Stimulated activated CD4-positive, alpha-beta T cell treated with anti-CD3 and anti-CD28 coated beads, Interleukin-1b, Interleukin-23, amount 100 ng/mL, for 1 hour (primary cell): ENCODE measurements at places on chromosomes 2 and 18.

- no peak for DNase-seq
These were observed 1.9 kb downstream of the MAP4K3 start for GRCh38 chr2:39435234-39435633.

DNA sequence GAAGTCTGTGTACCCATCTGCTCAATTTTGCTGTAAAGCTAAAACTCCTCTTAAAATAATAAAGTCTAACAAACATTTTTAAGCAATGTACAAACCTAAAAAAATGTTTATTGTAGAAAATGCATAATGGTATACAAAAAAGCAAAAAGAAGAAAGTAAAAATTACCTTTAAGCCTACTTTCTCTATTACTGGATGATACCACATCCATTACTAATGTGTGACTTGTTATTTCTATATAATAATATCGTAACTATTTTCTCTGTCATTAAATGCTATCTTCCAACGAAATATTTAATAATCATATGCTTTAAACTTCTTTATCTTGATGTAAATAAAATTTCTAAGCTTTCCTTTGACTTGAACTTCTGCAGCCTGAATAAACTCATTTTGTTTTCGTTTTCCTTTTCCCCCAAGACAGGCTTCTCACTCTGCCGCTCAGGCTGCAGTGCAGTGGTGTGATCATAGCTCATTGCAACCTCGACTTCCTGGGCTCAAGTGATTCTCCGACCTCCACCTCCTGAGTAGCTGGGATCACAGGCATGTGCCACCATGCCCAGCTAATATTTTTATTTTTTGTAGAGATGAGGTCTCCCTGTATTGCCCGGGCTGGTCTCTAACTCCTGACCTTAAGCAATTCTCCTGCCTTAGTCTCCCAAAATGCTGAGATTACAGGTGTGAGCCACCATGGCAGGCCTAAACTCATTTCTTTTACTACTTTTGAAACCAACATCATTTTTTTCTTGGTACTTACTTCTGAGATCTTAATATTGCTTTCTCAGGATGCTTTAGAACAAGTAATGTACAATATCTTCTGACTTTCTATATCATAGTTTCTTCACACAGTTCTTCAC is 18.1 kb upstream of the DNAH7 start:
- DNase-seq = no peak

GRCh38 chr2:39696838-39697237 is 31.1 kb downstream of the TMEM178A start:
- no peak for DNase-seq

- no peak for DNase-seq
These were observed 100.7 kb downstream of the ANKRD44 start for GRCh38 chr2:197209742-197210408.

DNA sequence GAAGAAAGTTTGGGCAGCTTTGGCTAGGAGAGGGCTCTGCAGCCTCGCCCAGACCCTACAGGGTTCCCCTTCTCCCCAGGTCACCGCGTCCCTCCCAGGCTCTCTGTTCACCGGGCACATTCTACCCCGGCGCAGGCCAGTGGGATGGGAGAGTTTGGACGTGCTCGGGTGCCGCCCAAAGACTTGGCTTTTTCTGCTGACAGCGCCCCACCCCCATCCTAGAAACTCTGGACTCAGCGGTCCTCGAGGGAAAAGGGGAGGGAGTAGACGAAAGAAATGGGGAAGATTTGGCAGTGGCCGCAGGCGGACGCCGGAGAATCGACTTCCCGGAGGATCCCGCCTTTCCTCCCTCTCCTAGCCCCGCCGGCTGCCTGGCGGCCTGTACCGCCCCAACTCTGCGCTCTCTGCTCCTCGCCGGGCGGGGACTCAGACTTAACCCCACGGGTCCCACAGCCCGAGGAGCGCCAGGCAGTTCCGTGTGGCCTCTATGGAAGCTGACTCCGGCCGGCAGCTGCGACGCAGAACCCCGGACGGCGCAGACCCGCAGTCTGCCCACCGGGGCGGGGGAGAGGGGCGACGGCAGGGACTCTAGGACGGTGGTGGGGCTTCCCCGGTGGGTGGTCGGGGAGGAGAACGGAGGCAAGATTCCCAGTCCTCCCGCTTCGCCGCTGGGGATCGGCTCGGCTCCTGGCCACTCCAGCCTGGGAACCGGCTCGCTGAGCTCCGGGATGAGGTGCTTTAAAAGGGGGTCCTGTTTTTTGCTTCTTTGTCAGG is 863 bp upstream of the SIX2 start:
- DNase-seq = no peak

DNA sequence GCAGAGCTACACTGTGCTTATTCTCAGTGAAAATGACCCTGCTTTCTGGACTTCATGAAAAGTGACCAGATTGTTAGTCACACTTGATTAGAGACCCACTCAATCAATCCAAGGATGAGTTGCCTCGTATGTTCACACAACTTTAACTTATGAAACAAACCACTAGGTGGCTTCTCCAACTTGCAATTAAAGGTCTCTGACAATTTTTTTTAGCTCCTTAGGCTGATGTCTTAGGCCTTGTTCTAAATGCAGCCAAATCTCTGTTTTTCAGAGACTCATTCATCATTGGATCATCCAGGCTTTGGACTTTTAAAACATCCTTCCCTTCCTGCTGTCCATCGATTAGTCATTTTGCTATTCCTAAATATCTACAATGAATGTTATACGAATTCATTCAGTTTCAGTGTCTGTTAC is 63.4 kb downstream of the MREG start:
- no peak for DNase-seq

GRCh38 chr2:12514631-12515437 is 201.9 kb upstream of the TRIB2 start:
- DNase-seq = no peak

GRCh38 chr18:48617844-48618497 is 79.1 kb downstream of the CTIF start:
- no peak for DNase-seq

- DNase-seq = no peak
These were observed 411.4 kb upstream of the SPHKAP start for GRCh38 chr2:228592925-228593324.

GRCh38 chr2:152560166-152560565 is 157.1 kb downstream of the PRPF40A start:
- no peak for DNase-seq

GRCh38 chr2:231663458-231664212 is 44.7 kb upstream of the PTMA start:
- DNase-seq = no peak

GRCh38 chr2:169015943-169016342 is 15.2 kb downstream of the ABCB11 start:
- DNase-seq = no peak

- DNase-seq = no peak
These were observed 275.9 kb downstream of the TMX3 start for GRCh38 chr18:68438983-68439382.

DNA sequence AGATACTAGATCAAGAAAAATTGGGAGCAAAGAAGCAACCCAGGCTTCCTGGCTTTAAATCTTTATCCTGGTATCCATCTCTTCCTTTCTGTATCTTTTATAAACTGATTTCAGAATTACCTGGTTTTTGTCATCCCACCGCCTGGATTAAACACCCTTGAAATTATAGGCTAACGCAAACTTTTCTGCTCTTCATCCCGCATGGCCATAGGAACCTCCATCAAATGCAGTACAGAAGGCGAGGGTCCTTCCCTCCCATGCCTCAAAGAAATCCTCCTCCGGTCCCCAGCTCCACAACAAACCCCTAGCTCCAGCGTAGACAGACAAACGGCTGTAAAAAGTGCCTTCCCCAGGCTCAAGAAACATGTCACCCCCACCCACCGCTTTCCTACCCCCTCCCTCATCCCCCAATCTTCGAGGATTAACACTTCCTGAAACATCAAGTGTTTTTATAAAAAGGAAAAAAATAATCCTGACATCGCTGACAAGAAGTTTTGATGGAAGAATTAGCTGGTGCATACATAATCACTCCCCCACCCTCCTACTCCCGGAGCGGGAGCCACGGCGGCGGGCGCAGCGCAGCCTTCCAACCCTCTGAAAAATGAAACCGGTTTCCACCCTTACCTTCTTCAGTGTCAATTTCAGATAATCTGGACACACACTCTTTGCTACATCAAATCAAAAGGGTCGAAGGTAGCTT is 7.6 kb downstream of the DLX1 start:
- DNase-seq = no peak

GRCh38 chr18:31229829-31230228 is 67.2 kb upstream of the DSC1 start:
- no peak for DNase-seq

- DNase-seq = no peak
These were observed 254.3 kb downstream of the SOX11 start for GRCh38 chr2:5946225-5947115.

DNA sequence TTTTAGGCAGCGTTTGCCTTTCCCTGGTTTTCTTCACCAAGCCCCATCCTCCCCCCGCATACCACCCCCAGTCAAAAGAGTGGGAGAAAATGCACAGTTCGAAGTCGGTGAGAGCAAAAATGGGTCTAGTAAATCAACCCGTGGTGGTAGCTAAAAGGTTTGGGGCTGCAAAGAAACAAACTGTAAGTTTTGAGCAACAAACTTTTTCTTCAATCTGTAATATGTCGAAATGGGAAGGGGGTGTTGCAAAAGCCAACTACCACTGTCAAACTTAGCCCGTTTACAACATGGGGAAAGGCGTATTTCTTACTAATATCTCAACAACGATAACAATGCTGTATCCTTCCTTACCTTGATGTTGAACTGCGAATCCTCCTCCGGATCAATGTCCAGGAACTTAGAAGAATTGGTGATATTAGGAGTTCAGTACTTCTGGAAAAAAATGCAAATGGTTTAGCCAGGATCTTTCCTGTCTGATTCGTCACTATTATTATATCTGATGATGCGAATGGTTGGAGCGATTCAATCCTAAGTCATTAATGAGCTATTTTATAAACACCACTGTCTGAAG is 2.4 kb upstream of the SATB2 start:
- DNase-seq = no peak

- DNase-seq = no peak
These were observed 334.6 kb upstream of the LYPD1 start for GRCh38 chr2:133004623-133005022.

DNA sequence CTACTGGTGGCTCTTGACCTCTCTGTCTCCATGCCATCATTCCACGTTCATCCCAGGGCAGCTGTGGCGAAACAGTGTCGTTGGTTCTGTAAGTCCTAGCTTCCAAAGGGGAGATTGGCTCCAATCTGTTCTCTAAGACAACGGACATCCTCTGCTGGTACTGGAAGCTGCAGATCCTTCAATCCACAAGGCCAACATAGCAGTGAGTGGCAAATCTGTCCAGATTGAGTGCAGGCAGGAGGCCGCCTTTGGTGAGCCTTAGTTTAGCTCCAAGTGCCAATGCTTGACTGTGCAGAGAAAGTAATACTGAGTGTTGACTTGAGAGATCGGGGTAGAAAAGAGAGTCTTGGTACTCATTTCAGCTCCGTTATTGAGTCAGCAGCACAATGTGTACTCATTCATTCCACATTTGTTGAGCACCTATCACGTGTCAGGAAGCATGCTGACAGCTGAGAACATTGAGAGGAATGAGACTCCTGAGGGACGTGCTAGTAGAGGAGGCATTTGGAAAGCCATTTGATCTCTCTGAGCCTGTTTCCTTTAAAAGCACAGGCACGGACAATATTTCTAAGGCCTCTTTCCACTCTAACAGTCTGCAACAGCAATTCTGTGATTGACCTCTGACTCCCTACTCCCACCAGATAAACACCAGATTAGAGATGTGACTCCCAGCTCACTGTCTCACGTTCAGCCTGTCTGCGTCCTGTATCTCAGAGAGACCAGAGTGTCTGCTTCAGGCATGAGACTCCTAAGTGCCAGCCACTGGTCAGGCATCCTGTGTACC is 306.0 kb downstream of the CLIP4 start:
- no peak for DNase-seq

DNA sequence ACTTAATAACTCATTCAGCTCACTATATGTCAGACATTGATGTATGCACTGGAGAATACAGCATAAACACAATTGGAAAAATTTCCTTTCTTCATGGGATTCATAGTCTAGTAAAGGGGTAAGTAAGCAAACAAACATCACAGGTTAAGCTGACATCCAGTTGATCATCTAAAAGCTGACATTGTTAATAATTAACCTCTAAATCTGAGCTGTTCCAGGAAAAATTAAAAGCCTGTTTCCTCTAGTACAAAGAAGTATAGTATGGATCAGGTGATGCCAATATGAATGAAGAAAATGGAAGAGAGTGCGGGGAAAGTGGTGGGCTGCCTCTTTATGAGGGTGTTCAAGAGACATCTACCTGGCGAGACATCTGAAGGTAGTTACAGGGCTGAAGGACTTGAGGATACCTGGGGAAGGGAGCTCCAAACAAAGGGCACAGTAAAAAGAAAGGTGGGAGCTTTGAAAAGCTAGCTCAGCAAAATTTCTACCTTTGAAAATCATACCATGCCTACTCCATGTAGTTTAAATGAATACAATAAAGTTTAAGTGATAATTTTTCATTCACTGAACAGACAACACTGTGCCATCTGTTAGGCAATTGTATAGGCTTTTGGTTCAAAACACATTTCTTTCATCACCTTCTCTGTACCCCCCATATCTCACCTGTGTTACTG is 619.3 kb downstream of the TRIB2 start:
- DNase-seq = no peak

- no peak for DNase-seq
These were observed 331.3 kb downstream of the KIAA1328 start for GRCh38 chr18:37160038-37160820.

GRCh38 chr2:1869248-1869647 is 124.9 kb upstream of the PXDN start:
- no peak for DNase-seq

DNA sequence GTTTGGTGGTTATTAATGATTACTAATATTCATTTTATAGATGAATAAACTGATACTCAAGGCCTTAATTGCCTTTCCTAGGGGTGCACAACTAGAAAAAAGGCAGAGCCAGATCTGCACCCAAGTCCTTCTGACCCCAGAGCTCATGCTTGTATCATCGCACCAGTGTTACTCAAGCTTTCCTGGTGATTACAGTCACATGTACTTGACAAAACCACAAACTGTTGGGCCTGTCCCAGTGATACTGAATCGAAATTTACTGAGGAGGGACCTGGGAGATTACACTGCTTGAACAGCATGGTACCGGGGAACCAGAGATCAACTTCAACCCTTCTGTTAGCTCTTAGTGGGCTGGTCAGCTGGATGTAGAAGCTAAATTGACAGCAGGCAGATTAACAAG is 33.7 kb downstream of the FASTKD2 start:
- DNase-seq = no peak
